ENCODE measurements at places on chromosomes 5 and 9.

GRCh38 chr5:122195802-122196394, 66.6 kb downstream of the ZNF474 start:
- DNase-seq: no peak

DNA sequence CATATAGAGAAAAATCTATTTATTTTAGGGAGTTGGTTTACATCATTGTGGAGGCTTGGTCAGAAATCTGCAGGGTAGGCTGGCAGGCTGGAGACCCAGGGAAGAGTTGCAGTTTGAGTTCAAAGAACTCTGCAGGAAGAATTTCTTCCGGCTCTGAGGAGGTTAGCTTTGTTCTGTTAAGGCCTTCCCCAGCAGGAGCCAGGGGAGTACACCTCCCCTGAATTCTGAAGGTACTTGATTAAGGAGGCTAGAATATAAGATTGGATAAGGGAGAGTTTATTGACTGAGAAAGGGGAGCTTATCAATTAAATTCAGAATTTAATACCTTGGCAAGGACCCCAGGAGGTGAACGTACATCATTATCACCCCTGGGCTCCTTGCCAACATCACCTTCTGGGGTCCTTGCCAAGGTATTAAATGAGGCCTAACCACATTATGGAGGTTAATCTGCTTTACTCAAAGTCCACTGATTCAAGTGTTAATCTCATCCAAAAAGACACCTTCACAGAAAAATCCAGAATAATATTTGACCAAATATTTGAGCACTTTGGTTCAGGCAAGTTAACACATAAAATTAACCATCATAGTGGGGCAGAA, 351.7 kb downstream of the CWC27 start:
- DNase-seq: no peak

DNA sequence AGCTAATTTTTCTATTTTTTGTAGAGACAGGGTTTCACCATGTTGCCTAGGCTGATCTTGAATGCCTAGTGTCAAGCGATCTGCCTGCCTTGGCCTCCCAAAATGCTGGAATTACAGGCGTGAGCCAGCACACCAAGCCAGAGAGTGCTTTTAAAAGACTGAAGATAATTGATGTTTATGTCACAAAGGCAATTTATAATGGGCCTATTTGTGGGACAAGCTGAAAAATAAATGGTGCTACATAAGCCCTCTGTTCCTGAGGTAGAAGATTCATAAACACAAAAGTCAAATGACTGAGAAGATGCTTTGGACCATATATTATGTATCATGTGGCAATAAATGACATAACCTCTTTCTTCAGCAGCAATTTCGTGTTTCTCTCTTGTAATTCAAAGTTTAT, 329.6 kb downstream of the GABRB2 start:
- DNase-seq: no peak

DNA sequence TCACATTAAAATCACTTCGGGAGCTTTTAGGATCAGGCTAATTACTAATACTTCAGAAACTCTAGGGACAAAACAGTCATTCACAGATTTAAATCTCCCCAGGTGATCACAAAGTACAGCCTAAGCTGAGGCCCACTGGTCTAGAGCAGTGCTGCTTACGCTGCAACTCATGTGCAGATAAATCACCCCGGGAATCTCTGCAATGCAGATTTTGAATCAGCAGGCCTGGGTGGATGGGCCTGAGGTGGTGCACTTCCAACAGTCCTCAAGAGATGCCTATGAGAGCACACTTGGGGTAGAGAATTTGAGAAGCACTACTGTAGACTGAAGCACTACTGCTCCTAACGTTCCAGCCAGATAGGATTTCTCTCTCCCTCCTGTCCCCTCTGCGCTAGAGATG, 28.4 kb downstream of the CSF1R start:
- DNase-seq: no peak

DNA sequence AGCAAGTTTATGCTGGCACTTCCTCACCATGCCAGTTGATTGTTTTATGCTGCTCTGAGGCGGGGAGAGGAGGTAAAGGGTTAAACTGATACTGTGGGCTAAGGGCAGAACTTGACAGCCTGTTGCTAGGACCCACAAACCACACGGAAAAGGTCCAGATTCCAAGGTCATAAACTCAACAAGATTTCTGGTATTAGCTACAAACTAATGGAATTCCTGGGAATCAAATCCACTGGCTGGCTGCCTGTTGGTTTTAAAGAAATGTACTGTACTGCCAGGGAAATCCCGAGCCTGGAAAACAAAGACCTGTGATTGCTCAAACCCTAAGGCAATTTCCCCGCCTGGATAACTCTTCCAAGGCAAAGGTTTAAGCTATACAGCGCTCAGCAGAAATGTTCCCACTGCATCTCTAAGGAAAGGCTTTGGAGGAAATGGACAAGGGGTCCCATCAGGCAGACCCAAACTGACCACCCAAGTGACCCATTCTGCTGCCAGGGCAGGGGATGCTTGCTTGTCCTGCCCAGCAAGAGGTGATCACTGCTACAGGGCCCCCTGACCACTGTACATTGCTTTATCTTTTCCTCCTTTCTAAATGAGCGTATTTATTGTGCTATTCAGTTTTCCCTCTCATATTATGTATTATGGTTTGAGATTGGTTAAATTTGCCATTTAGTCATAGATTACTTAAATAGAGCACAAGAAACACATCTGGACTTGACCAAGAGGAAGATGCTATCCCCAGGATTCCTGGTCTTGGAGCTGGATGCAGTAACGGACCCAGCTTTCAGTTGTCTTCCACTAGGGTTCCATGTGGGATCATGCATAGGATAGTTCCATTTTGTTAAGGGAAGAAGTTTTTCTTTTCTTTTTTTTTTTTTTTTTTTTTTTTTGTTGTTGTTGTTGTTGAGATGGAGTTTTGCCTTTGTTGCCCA, 124.3 kb downstream of the SUSD1 start:
- DNase-seq: no peak

DNA sequence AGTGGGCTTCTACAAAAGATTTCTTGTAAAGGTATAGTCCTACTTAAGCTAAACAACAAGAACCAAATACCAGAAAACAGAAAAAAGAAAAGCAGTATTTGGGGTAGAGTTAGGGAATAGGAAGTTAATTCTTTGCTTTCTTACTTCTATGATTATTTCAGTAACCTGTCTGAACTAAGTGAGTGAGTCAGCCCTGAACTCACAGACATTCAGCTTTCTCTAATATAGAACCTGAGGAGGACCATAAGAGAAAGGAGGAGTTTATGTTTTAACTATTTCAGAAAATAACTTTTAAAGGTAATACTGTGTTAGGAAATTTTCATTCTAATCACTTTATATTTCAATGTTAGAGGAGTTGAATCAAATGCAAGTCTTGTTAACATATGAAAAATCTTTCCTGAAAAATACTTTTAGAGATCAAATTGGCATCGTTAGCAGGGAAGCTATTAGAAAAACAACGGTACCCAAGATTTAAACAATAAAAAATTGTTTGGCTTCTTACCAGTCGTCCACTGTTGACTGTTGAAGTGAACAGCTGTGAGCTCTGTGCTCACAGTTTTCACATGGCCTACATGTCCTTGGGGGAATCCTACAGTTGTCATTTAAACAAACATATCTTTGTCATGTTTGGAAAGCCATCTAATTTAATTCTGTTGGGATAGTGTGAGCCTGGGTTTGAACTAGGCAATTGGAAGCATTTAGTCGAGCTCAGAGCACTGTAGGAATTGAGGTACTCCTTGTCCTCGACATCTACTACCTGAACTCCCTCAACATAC, 19.9 kb upstream of the ZFAND5 start:
- no peak for DNase-seq

DNA sequence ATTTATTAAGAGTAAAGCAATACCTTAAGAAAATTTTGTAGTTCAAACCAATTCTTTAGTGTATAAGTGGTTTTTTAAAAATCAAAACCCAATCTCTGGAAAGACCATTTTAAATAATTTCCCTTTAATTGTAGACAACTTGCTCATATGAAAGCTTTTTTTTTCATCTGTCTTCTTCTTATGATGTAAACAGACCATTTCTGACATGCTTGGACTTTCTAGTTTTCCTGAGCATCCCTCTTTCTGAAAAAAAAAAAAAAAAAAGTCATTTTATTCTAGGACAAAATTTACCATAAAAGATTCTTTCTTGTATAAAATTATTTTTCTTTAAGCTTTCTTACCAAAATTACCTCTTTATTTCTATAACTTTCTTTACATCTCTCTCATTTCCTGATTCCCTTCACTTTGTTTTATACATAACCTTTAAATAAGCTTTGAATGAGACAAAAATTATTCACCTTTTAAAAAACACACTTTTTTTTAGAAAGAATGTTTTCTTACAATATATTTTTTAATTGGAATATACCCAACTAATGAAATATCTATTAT, 67.5 kb downstream of the COL15A1 start:
- no peak for DNase-seq

- DNase-seq: no peak
These were observed 1610.1 kb upstream of the ACO1 start for GRCh38 chr9:30774326-30774725.

GRCh38 chr5:127192150-127192549, 98.4 kb upstream of the MEGF10 start:
- DNase-seq: no peak

GRCh38 chr9:90640361-90640760, 2.3 kb downstream of the DIRAS2 start:
- no peak for DNase-seq

DNA sequence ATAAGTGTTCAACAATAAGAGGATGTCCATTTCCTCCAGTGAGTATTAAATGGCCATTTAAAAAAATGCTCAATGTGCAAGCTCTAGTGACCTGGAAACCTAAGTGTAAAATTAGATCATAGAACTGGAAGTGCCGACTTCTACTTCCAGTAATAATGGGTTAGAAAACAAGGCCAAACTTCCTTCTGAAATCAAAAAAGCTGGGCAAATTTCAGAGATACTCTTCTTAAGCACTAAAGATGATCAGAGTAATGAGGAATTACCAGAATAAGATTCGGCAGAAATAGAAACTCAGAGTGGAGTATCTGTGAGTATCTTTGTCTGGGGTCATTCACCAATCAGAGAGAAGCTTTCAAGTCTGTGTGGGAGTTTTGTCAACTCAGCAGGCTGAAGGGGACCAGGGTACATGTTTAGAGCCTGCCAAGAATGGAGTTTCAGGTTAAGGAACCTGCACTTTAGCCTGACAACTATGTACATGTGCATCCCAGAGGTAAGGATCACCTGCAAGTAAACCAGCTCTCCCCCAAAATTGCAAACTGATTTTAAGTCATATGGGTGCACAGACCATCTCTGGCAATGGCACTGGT, 17.1 kb downstream of the FCN2 start:
- no peak for DNase-seq

GRCh38 chr5:61328791-61329549, 3.1 kb upstream of the ZSWIM6 start:
- no peak for DNase-seq

GRCh38 chr5:38803246-38803645, 42.6 kb upstream of the OSMR start:
- DNase-seq: no peak

DNA sequence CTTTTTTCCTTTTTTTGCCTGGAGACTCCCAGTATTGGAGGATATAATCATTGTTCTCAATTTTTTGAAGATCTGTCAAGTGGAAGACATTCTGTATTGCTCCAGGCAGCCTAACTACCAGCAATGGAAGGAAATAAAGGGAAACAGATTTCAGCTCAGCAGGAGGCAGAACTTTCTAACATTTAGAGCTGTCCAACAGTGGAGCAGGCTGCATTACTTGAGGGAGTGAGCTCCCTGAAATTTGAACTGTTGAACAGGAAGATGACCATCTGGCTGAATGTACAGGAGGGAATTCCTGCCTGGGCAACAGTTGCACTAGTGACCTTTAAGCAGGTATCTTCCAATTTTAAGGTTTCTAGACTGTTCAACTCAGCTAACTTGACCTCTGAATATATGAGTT, 1.1 kb upstream of the GAPVD1 start:
- no peak for DNase-seq

DNA sequence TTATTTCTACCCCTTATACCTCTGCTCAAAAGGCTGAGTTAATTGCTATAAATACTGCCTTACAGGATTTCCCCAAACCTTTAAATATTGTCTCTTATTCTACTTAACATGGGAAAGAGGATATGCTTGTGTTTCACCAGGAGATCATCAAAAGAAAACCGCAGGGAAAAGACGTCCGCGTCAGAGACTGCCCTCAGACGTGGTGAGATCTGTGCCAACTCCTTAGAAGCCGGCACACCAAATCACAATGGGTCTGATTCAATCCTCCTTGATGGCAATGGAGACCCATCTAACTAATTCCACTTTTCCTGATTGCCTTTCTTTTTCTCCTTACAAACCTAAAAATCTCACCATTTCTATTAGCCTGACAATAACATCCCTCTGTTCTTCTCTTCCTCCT, 55.0 kb downstream of the SH3PXD2B start:
- no peak for DNase-seq

All from activated CD4-positive, alpha-beta T cell treated with anti-CD3 and anti-CD28 coated beads, Interleukin-2, amount 50 U/mL, for 4 hours (primary cell).